ENCODE measurements at places on chromosomes 3 and 15.

- DNase-seq, result no peak
These were observed 46.9 kb downstream of the COMMD2 start for GRCh38 chr3:149705416-149705815.

DNA sequence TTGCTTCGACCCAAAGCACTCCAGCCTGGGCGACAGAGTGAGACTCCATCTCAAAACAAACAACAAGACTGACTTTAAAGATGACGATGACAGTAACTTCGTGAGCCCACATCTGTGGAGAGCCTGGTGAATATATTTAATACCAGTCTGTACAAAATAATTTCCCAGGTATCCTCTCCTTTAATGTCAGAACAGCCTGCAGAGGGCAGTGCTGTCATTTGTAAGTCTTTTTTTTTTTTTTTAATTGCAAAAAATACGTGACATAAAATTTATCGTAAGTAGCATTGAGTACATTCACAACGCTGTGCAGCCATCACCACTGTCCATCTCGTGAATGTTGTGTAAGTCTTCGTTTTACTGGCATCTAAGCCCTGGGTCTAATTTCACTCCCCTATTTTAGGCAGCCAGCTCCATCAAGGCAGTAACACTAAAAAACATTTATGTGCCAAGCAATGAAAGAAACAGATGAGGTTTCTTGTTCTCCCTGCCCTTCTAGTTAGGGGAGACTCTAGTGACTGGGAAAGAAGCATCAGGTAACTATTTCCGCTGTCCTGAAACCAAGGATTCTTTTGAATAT lies 1.4 kb downstream of the HTD2 start:
- no peak for DNase-seq

DNA sequence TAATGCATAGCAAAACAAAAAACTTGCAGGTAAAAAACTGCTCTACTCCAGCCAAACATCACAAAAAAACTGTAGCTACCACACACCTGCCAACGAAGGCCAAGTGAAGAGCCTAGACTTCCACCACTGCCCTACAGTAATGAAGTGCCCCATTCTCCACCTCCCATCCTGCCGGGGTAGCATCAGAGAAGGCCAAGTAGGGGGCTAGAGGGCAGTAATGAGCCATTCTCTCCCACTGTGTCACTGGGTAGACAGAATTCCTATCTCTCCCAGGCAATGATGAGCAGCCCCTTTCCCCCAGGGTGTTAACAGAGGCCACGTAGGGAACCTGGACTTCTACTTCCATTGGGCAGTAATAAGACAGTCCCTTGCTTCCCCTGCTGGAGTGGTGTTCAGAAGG lies 9.5 kb downstream of the SEC22C start:
- no peak for DNase-seq

- no peak for DNase-seq
These were observed 217.8 kb upstream of the CD96 start for GRCh38 chr3:111324151-111324550.

DNA sequence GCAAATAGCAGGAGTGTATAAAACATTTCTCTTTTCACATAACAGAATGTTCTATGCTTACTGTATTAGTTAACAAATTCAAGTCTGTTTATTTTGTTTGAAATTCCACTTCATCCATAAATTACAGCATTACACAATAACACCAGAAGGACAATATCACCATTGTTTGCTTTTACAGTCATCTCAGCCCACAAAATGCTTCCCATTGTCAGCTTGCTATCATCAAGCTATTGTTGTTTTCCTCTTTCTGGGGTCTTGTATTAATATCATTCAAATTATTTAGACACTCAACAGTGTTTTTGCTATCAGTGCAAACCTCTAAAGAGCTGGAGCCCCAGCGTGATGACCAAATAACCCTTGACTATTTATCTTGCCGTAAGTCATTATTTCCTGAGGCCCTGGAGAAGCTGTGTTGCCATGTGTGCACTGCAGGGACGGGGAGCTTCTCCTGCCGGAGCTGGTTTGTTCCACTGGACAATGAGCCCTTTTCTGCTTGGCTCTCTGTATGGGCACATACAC lies 1.1 kb downstream of the SAMMSON start:
- DNase-seq, result no peak

- no peak for DNase-seq
These were observed 59.6 kb downstream of the UBE2E2 start for GRCh38 chr3:23262766-23263165.

DNA sequence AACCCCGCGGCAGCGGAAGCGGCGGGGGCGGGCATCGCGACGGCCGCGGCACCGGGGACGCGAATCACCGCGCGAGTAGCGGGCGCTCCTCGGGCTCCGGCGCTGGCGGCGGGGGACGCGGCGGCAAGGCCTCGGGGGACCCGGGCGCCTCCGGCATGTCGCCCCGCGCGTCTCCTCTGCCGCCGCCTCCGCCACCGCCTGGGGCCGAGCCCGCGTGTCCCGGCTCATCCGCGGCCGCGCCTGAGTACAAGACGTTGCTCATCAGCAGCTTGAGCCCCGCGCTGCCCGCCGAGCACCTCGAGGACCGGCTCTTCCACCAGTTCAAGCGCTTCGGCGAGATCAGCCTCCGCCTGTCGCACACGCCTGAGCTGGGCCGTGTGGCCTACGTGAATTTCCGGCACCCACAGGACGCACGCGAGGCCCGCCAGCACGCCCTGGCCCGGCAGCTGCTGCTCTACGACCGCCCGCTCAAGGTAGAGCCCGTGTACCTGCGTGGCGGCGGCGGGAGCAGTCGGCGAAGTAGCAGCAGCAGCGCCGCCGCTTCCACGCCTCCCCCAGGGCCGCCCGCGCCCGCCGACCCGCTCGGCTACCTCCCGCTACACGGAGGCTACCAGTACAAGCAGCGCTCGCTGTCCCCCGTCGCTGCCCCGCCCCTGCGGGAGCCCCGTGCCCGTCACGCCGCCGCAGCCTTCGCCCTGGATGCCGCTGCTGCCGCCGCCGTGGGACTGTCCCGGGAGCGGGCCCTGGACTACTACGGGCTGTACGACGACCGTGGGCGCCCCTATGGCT lies 675 bp downstream of the RBM15B start:
- no peak for DNase-seq

DNA sequence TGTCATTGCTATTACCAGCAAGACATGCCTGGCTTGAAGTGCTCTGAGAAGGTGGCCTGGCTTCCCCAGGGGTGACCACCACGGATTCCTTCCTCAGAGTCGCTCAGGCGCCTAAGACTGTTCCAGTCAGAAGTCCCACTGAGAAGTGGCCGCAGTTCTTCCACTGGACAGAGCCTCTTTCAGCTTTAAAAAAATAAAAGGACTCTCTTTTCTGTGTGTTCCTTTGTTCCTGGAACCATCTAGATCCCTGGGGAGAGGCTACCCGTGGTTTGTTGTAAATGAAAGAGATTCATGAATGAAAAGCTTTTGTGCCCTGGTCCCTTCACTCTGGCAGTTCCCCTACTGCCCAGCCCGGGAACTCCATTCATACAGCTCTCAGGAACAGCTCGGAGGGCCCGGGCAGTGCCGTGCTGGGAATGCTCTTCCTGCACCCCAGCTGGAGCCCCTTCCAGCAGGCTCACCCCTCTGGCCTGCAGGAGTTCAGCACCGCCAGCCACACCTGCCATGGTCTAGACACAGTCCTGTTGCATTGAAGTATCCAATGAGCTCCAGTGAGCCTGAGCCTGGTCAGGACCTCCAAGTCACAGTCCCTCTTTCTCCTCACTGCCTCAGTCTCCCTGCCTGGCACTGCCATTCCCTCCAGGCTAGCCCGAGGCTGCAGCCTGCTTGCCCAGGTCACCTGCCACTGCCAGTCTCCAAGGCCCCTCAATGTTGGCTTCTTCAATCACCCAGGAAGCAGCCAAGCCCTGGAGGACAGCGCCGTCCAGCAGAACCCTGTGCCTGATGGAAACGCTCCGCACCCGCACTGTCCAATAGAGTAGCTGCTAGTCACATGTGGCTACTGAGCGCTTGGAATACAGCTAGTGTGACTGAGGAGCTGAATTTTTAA lies 75.4 kb downstream of the XXYLT1 start:
- DNase-seq, result no peak

- DNase-seq, result no peak
These were observed 66.7 kb upstream of the RBMS3 start for GRCh38 chr3:29214009-29214658.

- no peak for DNase-seq
These were observed 88.7 kb upstream of the EPHB3 start for GRCh38 chr3:184472723-184473428.

DNA sequence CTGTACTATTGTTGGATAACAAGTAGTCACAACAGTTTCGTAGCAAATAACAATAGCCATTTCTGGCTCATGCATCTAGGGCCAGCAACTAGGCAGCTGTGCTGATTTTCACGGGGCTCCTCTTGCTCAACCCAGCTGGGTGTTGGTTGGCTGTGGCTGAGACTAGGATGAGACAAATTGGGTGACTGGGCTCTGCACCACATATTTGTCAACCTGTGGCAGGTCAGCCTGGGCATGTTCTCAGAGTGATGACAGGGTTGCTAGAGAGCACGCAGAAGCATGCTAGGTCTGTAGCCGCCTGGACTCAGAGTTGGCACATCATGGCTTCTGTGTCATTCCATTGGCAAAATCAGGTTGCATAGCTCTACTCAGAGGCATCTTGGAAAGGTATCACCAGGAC lies 175.9 kb downstream of the OTOL1 start:
- no peak for DNase-seq

- peak; percentile 36 for DNase-seq
These were observed 85.3 kb upstream of the MBNL1 start for GRCh38 chr3:152183473-152183872.

DNA sequence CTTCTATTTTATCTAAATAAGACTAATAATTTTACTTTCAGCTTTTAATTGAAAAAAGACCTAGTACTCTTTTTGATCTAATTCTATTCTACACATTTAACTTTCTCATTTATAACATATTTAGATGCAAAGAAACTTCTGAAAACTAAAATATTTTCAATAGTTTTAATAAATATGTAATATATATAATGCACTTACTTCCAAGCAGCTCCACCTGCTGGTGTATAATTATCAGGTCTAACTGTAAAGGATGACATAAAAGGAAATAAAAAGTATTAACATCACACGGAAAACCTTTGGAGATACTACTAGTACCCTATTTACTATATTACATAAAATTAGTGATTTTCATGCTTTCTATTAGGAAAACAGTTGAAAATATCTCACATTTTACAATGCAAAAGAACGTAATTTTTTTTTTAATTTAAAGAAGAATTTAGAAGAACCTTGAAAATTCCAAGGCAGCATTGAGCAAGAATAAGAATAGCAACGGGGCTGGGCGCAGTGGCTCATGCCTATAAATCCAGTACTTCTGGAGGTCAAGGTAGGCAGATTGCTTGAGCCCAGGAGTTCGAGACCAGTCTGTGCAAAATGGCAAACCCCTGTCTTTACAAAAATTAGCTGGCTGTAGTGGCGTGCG lies 10.2 kb downstream of the PLSCR5 start:
- DNase-seq, result no peak

All from activated CD4-positive, alpha-beta T cell treated with anti-CD3 and anti-CD28 coated beads for 24 hours (primary cell).